ENCODE measurements at places on chromosomes 2 and 18.
A peak's percentile ranks its signal among the peaks of the same experiment; 100 is the strongest.

DNA sequence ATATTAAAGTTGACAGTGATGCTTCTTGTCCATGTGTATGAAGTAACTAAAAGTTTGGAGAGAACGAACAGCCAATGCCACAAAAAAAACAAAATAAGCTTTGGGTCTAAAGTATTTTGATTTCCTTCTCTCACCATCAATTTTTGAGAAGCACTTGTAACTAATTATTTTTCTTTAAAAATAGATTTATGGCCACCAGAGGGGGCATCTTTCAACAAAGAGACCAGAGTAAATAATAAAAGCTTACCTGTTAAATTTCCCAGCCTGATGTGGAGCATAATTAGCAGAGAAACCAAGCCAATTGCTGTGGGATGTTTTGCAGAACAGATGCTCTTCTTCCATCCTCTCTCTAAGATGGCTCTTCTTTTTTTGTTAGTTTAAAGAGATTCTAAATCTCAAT, 29.0 kb downstream of the LINC00305 start:
- no peak for DNase-seq

GRCh38 chr2:48251437-48252148, 278.4 kb upstream of the STON1 start:
- DNase-seq = no peak

GRCh38 chr2:111221701-111222100, 101.0 kb downstream of the BCL2L11 start:
- no peak for DNase-seq

GRCh38 chr2:219968685-219969345, 341.4 kb downstream of the SLC4A3 start:
- peak; percentile 22 for DNase-seq

- no peak for DNase-seq
These were observed 639.6 kb downstream of the IRS1 start for GRCh38 chr2:226159875-226160479.

GRCh38 chr2:194730266-194730665, 926.8 kb upstream of the SLC39A10 start:
- no peak for DNase-seq

DNA sequence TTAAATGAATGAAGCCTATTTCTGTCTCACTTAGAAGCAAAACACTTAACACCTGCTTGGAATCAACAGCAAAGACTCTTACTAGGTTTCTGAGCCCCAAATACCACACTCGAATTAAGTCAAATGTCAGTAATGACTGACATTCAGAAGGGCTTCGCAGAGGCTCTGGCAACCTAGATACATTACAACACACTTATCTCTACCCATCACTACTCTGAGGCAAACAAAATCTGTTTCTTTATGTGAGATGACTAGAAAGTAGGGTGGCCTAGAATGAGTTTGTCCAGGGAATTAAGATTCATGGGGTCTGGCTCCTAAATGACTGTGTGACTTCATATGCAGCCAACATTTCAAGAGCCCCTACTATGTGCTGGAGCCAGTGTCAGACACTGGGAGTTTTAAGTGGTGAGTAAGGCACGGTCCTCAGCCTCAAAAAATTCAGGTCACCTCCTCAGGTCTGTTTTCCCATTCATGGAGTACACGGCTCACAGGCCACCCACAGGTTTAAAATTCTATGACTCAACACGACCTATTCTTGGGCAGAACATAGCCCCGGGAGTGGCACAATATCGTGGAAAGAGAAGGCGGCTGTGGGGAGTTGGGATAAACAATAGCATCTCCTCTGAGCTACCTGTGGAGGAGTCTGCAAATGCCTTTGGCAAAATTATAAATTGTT, 150.3 kb upstream of the ZFP36L2 start:
- DNase-seq = no peak

DNA sequence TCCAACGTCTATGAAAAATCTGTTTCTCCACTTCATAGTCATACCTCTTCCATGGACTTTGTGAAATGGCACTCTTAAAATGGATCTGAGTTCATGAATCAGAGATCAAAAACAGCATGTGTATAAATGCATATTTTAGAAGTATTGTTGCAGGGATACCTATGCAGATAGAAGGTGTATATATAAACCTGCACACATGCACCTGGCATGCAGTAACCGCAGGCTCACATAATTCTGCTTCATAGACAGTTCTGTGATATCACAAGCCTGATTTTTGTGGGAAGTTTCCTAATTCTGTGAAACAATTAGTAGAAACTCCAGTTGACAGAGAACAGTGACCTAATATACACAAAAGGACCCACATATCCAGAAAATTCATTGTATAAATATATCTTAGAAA, 421.7 kb downstream of the TGIF1 start:
- no peak for DNase-seq

DNA sequence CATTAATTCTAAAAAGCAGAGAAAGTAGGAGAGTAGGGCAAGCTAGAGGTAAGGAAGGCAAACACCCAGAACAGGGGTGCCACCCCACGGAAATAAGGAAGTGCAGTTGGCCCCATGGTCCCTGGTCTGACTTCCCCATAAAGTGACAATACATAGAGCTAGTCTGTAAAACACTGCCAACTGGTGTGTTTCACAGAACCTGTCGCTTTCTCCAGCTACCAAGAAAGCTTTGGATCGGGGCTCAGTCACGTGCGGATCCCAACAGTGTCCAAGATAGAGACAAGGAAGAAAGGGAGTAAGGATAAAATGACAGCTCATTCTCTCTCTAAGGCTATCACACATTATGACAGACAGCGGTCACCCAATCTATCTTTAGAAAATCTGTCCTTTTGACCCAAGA, 36.4 kb downstream of the TBC1D8 start:
- DNase-seq = no peak

DNA sequence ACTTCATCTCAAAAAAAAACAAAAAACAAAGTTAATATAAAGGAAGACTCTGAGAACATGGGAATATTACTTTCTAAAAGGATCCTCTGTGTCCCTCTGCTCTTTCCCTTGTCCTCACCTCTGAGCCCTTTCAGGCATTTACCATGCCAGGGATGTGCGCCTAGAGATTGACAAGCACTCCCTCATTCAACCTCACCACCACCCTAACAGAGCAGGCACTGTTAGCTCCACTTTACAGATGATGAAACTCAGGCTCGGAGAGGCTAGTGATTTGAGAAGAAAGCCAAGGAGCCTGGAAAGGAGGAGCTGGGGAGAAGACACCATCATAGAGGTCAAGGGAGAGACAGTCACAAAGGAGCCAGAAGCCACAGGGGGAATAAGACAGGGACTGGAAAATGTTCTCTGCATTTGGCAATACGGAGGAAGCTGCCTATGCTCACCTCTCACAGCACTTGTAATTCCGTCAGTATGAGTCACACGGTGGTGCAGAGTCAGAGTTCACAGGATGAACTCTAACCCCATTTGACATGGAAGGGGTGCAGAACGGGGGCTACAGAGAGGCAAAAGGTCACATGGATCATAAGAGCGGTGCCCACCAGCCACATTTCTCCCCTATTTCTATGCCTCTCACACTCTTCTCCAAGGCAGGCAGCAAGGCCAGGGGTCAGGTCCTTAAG, 101.8 kb upstream of the NFU1 start:
- no peak for DNase-seq

DNA sequence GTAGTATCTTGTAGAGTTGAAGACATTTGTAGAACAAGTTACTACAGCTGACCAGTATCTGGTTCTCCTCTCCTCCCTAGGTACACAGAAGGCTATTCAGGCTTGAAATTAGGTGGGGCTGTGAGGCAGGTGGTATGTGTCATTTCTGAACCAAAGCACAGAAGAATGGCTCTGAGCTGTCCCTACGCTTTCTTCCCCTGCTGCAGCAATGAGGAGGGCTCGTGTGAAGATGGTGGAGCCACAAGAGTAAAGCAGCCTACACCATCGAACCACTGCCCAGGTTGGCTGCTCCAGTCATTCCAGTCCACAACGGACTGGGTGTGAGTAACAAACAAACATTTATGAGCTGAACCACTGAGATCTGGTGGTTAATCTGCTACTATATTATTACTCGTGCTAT, 148.9 kb downstream of the DTNB start:
- DNase-seq = no peak

DNA sequence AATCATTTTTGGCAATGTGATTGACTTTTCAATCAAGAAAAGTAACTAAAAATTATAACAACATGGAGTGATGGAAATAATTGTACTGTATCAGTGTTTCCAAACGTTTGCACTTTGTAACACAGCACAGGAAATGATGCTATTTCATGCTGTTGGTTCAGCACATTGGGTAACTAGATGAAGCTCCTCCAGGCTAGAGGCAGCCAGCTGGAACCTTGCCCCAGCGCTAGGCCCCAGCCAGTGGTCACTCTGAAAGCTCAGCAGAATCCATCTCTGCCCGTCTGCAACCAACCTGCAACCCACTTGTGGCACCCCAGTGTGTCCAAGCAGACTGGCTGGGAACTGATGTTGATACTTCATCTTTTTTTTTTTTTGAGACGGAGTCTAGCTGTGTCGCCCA, 15.3 kb downstream of the UNC50 start:
- DNase-seq = peak; percentile 31

DNA sequence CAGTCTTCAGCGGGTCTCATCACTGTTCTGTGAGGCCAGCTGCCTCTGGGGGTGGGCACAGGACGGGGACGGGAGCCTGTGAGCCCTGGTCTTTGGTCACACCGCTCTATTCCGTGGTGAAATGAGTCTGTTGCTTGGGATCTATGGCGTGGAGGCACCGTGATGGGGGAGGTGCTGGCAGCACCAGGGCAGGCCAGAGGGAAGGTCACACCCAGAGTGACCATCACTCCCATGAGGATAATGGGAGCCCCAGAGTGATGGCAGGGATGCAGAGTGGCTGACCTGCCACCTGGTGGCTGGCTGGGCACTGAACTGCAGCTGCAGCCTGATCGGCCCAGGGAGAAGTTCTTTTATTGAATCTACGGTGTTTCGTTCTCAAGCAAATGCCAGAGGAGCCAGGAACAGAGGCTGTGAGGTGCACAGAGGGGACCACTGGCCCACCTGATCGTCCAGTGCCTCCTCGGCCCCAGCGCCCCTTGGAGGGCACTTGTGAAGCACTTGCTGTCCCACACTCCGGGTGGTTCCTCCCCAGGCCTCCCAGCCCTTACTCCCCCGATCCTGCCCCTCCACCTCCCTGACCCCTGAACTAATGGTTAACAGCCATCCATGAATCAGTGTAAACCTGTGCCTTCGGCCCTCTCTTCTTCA, 17.9 kb downstream of the KCNIP3 start:
- DNase-seq = peak; percentile 42

- peak; percentile 41 for DNase-seq
These were observed 159.6 kb upstream of the SIX2 start for GRCh38 chr2:45168711-45169338.

DNA sequence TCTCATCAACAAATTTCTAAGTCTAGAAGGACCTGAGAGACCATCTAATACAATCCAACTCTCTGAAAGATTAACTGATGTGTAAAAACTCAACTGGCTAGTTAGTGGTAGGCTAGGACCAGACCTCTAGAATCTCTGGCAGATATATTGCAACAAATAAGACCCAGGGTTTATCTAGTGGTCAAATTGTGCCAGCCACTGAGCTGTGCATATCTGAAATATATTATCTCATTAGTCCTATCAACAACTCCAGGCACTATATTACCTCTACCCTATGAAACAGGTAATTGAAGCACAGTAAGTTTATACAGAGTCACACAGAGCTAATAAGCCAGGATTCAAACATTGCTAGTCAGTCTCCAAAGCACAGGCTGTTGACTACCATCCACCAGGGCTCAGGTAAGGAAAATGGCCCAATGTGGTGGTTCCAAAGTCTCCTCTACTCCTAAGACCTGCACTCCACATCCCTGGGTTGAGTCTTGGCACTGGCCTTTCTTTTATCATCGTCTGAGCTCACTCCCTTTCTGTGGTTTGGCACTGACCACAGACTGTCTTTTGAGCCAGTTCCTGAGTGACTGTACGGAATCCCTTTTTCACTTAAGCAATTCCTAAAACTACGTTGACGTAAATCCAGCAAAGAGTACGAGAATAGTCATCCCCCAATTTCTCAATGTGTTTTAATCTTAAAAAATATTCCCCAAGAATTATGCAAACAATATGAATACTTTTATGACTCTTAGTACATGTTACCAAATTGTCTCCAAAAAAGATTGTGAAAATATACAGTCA, 11.9 kb upstream of the PID1 start:
- DNase-seq = peak; percentile 90

GRCh38 chr2:177207101-177207500, 5.5 kb upstream of the HNRNPA3 start:
- DNase-seq = no peak

- DNase-seq = no peak
These were observed 460.8 kb downstream of the IRS1 start for GRCh38 chr2:226338825-226339224.

- DNase-seq = no peak
These were observed 982.1 kb downstream of the TSN start for GRCh38 chr2:122737429-122738077.

- DNase-seq = no peak
These were observed 99.6 kb downstream of the MAP3K20 start for GRCh38 chr2:173175222-173175621.

DNA sequence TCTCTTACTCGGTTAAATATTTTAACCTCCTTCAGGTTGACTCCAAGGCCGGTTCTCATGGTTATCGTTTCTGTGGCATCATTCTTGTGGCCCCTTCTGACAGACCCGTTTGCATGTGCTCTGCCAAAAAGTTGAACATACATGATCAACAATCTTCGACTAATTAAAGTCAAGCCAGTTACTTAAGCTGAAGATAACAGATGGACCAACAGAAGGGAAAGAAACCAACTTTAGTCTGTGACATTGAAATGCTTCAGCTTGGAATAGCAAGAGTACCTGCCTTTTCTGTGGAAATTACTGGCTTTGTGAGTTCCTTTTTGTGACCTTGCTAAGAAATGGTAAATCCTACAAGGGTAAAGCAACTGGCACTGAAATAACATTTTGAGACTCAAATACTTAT, 1429.1 kb downstream of the LRP1B start:
- no peak for DNase-seq

GRCh38 chr2:85915606-85916303, 27.0 kb upstream of the ST3GAL5 start:
- peak; percentile 46 for DNase-seq

DNA sequence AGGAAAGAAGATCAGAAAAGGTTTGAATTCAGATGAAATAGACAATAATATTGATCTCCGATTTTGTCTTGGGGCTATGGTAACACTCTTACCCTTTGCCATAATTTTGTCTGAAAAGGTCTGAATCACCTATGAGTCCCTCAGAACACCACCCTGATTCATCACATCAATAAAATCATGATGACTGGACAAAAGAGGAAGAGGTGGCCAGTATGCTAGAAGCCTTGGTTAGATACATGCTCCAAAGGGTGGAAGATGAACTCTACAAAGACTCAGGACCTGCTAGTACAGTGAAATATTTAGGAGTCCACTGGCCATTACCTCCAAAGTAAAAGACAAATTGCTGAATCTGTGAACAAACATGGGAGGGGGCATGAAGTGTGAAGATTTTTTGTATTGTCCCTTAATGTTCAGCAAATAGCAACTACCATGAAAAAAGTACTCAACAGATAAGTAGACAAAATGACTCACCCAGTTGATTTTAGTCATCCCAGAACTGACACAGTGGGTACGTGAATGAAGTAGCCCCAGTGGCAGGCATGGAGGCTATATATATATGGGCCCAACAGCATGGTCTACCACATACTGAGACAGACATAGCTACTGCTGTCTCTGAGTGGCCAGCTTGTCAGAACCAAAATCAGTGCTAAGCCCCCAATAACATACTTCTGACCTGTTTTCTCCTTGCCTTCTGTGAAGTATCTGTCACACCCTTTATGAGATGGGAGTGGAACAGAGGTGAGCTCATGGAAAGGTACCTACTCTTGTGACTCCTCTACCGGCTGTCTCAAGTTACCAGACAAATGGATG, 36.5 kb upstream of the GLS start:
- DNase-seq = no peak
